Spleen (tissue), 13 donors: ENCODE measurements at places on chromosomes 5 and 9. TPM values are rescaled to one million over a fixed set of nuclear protein-coding genes. Genes with fewer than 3 reads are reported as not detected.

DNA sequence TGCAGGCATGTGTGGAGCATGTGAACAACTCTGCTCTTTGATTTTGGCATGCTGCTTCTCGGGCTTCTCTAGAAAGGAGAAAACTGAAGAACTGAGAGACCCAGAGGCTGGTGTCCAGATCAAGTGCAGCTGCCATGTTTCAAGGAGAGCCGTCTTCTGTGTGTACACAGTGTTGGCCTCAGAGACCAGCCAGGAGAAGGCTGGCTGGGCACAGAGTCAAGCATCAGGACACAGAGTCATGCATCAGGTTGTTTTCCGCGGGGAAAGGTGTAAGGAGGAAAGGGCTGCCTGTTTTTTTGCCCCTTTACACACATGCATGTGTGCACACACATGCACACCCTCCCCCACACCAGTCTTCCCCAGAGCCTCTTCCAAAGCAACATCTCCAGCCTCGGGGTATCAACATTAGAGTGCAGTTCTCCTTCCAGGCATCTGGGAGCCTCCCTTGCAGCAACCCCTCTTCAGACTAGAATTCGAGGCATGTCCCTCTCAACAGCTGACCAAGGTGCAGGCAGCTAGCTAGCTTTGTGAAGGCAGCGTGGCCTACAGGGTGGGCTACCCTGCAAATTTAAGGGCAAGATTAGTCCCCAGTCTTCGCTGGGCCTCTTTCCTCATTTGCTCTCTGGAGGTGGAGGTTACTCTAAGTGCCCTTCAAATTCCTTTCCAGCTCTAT lies 180.9 kb downstream of the AOPEP start:
- H3K27ac ChIP-seq: no peak overlapping the region
- no peak overlapping the region for H3K4me3 ChIP-seq
- no peak for DNase-seq
- no peaks in the 10 kb centered on the region for H3K4me1 ChIP-seq
- H3K36me3 ChIP-seq: no peaks in the 10 kb centered on the region

The TUSC1 gene
- 9.8 TPM for total RNA-seq

DNA sequence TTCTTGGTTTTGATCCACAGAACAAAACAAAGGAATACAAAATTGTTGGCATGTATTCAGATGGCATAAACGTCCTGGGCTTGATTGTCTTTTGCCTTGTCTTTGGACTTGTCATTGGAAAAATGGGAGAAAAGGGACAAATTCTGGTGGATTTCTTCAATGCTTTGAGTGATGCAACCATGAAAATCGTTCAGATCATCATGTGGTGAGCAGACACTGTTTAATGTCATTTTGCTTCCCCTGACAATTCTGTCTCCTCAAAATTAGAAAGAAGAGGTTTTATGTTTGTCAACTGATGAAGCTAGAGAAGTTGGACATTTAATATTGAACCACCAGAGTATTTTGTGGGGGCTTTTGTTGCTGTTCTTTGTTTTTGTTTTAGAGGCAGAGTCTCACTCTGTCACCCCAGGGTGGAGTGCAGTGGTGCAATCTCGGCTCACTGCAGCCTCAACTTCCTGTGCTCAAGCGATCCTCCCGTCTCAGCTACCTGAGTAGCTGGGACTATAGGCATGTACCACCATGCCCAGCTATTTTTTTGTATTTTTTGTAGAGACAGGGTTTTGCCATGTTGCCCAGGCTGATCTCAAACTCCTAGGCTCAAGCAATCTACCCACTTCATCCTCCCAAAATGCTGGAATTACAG lies 82.0 kb downstream of the SLC1A1 start:
- no peaks in the 10 kb centered on the region for H3K36me3 ChIP-seq
- H3K27ac ChIP-seq: no peak overlapping the region
- no peaks in the 10 kb centered on the region for H3K4me1 ChIP-seq
- H3K4me3 ChIP-seq: no peak overlapping the region
- no peak for DNase-seq

DNA sequence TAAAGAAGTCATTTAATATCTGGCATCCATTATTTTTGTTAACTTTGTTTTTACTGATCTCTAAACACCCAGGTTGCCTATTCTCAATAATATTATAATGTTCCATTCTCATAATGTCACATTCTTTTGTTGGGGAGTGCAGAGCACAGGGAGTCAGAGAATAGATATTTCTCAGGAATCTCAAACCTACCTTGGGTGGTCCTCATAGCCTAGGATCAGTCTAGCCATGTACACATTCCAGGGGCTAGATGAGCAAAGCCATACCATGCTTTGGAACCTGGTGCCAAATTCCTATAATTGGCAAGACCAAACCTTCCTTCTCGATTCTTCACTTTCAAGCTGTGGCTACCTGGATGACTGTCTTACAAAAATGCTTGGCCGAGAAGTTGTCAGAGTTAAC lies 1124.7 kb upstream of the WWC1 start:
- H3K36me3 ChIP-seq: no peaks in the 10 kb centered on the region
- H3K27ac ChIP-seq: no peak overlapping the region
- no peak overlapping the region for H3K4me3 ChIP-seq
- DNase-seq: no peak
- no peaks in the 10 kb centered on the region for H3K27me3 ChIP-seq
- H3K4me1 ChIP-seq: no peaks in the 10 kb centered on the region

The NR5A1 gene
- total RNA-seq: 378 TPM
